Adipocyte (in vitro differentiated cells): ENCODE measurements at places on chromosomes 11 and 22.
A peak's percentile ranks its signal among the peaks of the same experiment; 100 is the strongest.

DNA sequence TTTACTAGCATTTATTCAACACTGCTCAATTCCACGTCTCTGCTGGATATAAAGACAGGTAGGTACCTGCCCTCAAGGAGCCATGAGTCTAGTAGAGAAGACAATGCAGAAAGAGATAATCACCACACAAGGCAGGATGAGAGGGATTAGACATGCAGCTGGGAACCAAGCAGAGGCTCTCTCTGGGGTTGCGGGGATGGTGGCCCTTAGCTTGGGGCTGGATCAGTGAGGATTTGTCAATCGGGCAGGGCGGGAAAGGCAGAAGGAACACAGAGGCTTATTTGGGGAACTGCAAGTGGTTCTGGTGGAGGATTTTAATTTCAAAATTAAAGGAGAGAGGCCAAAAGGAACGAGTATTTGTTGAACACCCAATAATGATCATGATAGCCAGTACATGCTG lies 8.5 kb upstream of the DMC1 start:
- no peak for DNase-seq

- DNase-seq = peak; percentile 73
These were observed 108.7 kb upstream of the SNX19 start for GRCh38 chr11:131025020-131025419.

DNA sequence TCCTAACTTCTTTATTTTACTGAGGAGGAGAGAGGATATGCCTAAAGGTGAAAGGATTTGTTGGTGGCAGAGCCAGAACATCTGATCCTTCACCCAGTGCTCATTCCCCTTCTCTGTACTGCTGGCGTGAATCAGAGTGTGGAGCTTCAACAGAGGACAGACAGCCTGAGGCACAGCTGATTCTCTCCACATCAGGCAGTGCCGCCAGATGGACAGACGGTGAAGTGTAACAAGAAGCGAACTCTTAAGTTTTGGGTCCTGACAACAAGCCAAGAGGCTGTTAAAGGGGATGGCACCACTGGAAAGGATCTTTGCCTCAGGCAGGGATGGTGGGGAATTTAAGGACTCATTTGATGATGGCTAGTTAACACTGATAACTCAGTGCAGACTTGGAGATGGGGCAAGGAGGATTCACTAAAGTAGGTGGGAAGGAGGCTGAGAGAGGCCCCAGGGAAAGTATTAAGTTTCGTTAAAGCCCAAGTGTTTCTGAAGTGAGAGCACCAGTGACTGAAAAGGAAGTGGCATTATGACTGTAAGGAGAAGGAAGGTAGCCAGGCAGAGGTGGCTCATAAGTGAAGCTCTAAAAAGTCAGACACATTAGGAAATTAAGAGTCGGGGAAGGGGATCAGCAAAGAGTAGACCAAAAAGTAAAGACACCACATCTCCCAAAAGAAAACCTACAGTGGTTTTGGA lies 81.3 kb downstream of the CLPB start:
- DNase-seq = peak; percentile 95

DNA sequence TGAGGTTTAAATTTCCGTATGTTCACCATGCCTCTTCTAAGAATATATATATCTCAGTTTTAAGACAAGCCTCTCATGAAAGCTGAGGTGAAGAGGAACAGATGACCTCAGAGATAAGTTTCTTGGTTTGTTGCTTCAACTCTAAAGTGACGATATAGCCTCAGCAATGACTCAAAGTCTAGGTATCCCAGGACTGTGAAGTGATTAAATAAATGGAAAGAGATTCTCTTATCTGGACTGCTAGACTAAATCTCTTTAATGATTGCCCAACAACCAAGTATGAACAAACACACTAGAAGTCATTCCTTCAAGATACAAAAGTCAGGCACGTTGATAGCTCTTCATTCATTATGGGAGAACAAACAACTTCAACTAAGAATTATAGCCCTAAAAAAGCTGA lies 15.3 kb downstream of the CADM1 start:
- DNase-seq = peak; percentile 7

DNA sequence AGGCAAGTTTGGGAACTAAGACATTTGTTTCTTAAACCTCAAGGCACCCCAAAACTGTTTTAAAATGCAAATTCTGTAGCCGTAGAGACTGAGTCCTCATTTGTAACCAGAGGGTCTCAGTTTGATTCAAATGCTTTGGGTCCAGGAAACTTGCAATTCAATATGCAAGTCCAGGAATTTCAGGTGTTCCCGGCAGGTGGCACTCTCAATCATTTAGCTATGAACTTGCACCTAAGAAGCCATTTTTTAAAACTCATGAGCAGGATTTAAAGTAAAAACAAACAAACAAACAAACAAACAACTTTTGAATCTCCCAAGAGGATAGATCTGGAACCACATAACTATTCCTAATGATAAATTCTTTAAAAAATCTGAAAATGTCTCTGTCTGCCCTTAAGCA lies 8.7 kb upstream of the ABTB2 start:
- DNase-seq = no peak

DNA sequence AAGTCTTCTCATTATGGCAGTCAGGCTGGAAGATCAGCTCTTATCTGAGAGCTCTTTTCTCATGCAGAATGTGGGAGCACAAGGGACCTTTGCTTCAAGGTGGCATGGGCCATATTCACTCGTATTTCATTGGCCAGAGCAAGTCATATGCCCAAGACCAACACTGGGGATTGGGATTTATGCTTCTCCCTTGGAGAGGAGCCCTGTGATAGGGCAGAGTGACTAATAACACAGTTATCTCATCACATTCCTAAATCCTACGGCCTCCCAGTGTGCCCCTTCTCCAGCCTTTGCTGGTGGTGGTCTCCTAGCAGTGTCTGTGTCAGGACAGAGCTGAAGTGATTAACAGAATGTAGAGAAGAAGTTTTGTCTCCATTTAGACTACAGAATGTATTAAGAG lies 48.6 kb downstream of the SYT9 start:
- no peak for DNase-seq
